ENCODE measurements at places on chromosomes 16 and 17.
A peak's percentile ranks its signal among the peaks of the same experiment; 100 is the strongest.

- DNase-seq: no peak
Measured at GRCh38 chr16:79047337-79047736, 553.2 kb downstream of the MAF start.

DNA sequence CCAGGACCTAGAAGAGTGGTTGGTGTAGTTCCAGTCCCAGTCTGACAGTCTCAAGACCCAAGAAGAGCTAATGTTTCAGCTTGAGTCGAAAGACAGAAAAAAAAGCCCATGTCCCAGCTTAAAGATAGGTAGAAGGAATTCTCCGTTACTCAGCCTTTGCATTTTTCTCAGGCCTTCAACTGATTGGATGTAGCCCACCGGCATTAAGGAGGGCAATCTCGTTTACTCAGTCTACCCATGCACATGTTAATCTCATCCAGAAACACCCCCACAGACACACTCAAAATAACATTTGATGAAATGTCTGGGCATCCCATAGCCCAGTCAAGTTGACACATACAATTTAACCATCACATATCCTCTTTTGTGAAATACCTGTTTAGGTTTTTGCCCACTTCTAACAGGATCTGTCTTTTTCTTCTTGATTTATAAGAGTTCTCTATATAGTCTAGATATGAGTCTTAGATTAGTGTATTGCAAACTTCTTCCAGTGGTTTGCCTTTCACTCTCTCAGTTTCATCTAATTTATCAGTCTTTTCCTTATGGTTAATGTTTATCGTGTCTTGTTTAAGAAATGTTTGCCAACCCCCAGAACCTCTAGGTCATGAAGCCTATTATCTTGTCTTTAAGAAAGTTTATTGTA is 7.6 kb upstream of the NUP93 start:
- DNase-seq: no peak

DNA sequence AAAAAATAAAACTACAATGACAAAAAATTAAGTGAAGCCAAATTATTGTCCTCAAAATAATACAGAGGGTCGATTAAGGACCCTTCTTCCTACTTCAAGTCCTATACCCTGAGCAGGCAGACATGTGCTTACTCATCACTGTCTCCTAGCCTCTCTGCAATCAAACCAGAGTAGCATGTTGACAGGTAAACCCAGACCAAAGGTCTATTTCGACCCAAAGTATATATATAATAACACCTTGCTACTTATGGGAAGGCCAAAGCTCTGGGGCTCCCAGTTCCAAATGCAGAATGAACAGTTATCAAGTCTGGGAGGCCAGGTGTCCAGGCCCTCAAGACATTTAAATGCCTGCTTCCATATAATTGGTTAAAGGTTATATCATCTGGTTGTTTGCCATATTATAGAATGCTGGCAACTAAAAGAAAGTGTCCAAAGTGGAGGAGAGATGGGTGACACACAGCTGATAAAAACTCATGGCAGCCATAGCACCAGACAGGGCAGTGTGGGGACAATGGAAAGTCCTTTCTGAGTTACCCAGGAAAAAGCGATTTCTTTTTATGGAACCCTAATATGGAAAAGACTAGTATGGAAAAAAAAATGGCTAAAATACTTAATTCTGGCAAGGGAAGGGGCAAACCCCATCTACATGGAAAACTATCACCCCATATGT is 53.6 kb downstream of the N4BP1 start:
- DNase-seq: no peak

- DNase-seq: no peak
Measured at GRCh38 chr17:68807998-68808772, 147.0 kb downstream of the ABCA8 start.

GRCh38 chr17:59972778-59973177 is 8.2 kb upstream of the RNFT1 start:
- DNase-seq: peak; percentile 41
